Activated CD4-positive, alpha-beta T cell treated with anti-CD3 and anti-CD28 coated beads, Interleukin-2, amount 10 ng/mL, durations not matched to agents 24 days and 14 days (primary cell): ENCODE measurements at places on chromosomes 4 and X.

DNA sequence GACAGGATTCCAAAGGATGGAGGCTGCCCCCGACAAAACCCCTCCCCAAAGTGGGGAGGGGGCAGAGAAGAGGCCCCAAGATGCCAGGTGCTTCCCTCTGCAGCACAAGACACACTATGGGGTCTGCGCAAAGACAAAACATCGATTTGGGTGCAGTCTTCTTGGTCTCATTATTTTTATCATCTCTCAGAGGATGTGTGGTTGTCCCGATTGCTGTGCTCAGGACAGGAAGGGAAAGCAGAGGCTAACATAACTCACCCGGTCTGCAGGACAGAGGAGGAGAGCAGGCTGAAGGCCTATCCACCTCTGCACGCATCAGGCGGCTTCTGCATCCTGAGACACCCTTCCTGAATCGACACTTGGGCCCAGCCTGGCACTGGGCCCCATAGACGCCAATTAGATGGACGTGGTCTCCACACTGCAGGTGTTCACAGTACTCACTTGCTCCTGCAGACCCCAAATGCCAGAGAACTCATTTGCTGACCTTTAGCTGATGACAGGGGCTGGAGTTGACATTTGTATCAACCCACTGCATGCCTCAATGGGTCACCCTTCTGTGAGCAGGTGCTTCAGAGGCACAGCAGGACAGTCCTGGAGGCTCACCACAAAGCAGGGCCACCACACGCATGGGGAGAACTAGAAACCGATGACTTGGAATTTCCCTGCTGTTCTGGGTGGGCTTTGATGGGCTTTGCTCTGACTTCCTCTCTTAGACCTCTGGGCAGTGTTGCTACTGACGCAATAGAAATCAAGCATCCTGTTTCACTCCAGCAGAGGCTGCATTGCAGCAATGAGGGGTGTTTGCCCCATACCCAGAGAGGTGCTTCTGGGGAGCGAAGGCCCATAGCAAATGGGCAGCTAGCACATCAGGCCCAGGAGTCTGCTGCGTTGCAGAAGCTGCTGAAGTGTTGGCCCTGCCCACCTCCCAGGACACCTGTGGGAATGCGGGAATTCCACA lies 96.3 kb upstream of the ENPP6 start:
- no peaks in the 10 kb centered on the region for H3K36me3 ChIP-seq
- no peaks in the 10 kb centered on the region for H3K27me3 ChIP-seq
- peaks cover 79% of the 10 kb centered on the region for H3K4me1 ChIP-seq

GRCh38 chrX:44747317-44747716 lies 96.5 kb upstream of the DUSP21 start:
- H3K27me3 ChIP-seq = no peaks in the 10 kb centered on the region
- H3K4me1 ChIP-seq = no peaks in the 10 kb centered on the region
- DNase-seq = no peak
- H3K27ac ChIP-seq = no peak overlapping the region
- no peaks in the 10 kb centered on the region for H3K36me3 ChIP-seq
- H3K4me3 ChIP-seq = no peak overlapping the region

DNA sequence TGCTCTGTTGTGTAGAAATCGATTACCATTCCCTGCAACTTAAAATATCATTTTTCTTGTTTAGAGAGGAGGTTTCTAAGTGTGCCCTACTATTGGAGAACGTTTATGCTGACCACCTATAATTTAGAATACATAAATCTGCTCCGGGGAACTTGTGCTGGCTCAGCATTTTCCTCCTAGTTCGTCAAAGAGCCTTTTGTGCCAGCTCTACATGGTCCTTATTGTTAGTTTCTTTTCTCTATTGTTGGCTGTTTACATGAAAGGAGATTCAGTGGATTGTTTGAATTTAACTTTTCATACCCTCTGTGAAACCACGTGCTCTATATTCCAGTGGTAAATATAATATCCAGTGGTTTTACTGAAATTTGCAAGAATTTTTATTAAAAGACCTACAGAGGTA lies 53.4 kb upstream of the ATP8A1 start:
- no peak for DNase-seq
- no peaks in the 10 kb centered on the region for H3K36me3 ChIP-seq
- no peaks in the 10 kb centered on the region for H3K4me1 ChIP-seq
- H3K4me3 ChIP-seq = no peak overlapping the region

GRCh38 chrX:43656005-43656494 lies at the start of gene MAOA:
TSS of gene MAOA (plus strand) at chrX:43656299. CDS start at chrX:43656342, 43 bp downstream.
- peak within 1 kb of the TSS; percentile 90 for H3K4me3 ChIP-seq
- H3K27me3 ChIP-seq = peaks cover 7% of the 10 kb centered on the region
- no peaks in the 10 kb centered on the region for H3K36me3 ChIP-seq
- DNase-seq = peak; percentile 74
- peak within 1 kb of the TSS; percentile 56 for H3K27ac ChIP-seq
